HCT116 (cell line): ENCODE measurements at places on chromosomes 1 and 21.
A peak's percentile ranks its signal among the peaks of the same experiment; 100 is the strongest.

DNA sequence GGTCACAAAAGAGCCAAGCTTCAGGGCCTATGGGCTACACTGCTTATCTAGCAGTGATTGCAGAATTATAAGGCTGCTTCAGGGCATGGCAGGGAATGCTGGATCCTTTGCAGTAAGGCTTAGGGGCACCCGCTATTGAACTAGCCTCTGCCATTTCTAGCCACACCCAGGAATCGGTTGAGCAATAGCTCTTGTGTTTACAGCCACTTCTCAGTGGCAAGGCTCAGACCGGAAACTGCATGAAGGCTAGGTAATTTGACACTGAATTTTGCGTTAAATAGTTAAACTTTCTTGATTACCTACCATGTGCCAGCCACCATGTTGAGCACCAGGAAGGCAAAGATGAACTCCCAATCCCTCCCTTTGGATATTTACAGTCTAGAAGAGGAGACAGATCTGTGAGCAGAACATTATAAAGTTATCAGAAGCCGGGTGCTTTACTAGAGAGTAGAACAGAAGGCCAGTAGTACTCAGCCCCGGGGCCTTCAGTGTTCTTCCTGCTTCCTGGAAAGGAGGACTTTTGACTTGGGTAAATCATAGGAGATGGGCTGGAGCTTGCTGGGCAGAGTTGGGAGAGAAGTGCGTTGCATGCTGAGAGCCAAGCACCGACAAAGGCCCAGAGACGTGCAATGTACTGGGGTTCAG is 98.6 kb upstream of the LPGAT1 start:
- no peak for DNase-seq

DNA sequence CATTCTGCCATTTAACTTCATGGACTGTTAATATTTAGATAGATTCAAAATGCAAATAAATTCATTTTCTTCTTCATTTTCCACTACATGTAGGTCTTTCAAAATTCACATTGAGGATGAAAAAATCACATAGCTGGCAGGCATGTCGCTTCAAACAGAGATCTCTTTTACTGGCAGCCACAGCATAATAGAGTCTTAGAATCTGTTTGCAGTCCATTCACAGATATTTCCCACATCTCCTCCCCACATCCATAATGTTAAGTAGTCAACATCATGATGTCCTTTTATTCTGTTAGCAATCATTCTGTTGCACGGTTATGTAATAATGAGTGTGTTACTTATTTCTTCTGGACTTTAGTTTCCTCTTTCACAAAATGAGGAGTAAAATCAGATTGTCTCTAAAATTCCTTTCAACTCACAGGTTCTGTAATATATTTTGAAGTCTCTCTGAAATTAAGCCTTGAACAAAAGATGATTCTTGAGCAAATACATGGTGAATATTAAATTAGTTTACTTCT is 257.5 kb upstream of the SNX7 start:
- DNase-seq = no peak

- DNase-seq = no peak
Measured at GRCh38 chr1:207990876-207991582, 80.1 kb upstream of the CD34 start.

DNA sequence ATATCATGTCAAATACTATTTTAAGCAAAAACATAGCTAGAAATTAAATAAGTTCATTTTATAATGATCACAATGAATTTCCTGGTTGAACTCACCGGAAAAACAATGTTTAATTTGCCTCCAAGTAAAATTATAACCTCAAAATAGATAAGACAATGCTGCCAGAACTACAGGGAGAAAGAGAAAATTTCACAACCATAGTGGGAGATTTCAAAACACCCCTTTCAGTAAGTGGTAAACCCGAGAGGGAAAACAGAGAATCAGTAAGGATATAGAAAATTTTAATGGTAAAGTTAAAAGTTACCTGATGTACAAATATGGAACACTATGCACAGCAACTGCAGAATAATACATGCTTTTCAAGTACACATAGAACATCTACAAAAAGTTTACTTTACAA is 43.2 kb upstream of the PLA2G4A start:
- no peak for DNase-seq

DNA sequence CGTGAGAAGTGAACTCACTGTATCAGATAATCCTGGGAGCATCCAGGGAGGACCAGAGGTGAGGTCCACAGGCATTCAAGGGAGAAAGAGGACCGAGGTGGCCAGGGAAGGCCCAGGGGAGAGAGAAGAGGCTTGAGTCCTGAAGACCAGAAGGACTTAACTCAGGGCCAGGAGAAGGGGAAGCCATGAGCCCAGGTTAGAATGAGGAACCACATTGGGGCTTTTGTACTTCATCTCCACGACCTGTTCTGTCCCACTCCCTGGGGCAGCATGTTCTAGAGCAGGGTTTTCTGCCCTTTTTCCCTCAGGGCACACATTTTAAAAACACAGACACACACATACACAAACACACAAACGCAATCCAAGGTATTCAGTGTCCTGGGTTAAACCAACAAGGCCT is 8.4 kb downstream of the LGR6 start:
- no peak for DNase-seq

DNA sequence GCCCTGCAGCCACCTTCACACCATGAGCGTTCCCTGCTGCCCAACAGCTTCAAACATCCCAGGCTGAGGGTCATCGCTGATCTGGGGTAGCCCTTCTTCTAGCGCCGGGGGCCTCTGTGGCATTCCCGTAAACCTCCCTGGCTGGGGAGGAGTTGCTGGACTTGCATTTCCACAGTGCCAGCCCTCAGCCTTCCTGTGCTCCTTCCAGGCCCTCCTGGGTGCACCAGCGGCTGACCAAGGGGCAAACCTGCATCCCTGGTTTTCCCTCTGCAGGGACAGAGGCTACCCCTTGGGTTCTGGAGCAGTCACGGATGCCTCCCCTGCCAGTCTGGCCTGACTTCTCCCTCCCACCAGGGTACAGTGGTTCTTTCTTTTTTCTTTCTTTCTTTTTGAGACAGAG is 218.7 kb upstream of the TMEM51 start:
- DNase-seq = no peak

- no peak for DNase-seq
Measured at GRCh38 chr1:25651824-25652741, 35.5 kb downstream of the MAN1C1 start.

DNA sequence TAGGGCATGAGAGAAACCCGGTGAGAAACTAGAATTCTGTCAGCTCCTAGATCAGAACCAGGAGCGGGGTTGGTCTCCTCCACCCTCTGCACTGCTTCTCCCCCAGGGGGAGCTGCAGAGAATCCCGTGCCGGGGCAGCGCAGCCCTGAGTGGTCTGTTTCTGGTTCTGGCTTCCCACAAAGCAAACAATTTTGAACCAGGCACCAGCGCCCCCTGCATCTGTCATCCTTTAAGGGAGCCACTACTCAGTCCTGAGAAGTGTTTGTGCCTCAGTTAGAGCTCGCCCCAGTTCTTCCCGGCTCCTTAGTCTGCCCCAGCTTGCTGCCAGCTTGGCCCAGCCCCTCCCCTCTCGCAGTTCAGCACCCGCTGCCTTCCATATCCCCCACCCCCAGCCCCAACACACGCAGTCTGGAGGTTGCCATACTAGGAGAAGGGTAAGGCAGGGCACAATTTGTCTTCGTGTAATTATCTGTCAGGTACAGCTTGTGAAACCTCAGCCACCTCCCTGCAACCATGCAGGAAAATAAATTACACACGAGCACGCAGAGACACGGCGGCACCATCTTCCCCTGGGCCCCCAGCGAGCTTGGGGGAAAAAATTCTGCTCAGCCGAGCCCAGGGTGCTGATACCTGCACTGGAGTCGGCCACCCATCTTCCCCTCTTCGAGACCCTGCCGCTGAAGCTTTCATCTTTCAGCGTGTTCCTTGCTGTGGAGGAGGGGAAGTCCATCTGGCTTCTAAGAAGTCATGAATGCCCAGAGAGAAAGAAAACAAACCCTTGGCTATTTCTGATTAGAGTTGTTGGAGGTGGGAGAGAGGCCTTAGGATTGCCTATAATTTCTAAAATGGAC is 62.6 kb upstream of the CD1D start:
- peak; percentile 32 for DNase-seq

DNA sequence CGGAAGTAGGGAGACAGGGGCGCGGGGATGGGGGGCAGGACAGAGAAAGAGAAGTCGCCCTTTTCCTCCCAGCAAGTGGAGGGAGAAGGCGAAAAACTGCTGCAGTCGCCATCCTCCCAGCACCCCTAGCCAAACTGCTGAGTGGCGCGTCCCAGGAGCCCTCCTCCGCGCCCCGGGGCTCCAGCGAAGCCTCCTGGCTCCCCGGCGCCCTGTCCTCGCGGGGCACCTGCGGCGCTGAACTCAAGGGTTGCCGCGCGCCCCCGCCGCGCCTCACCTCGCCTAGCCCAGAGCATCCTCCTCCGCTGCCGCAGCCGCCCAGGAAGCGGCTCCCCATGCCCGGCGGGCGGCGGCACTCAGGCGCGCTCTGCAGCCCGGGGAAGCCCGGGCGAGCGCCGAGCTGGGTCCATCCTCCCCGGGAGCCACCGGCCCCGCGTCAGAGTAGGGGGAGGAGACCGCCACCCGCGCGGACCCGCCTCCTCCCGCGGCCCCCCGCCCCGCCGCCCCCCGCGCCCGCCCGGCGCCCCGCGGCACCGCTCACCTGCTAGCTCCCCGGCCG is at the start of gene DAB1:
DAB1 (minus strand) TSS at position 405 of the 556 bp plus-strand sequence. CDS start 133,030 bp downstream, outside the sequence.
- no peak for DNase-seq

GRCh38 chr21:44925378-44925755 is 4.7 kb upstream of the ITGB2 start:
- no peak for DNase-seq

DNA sequence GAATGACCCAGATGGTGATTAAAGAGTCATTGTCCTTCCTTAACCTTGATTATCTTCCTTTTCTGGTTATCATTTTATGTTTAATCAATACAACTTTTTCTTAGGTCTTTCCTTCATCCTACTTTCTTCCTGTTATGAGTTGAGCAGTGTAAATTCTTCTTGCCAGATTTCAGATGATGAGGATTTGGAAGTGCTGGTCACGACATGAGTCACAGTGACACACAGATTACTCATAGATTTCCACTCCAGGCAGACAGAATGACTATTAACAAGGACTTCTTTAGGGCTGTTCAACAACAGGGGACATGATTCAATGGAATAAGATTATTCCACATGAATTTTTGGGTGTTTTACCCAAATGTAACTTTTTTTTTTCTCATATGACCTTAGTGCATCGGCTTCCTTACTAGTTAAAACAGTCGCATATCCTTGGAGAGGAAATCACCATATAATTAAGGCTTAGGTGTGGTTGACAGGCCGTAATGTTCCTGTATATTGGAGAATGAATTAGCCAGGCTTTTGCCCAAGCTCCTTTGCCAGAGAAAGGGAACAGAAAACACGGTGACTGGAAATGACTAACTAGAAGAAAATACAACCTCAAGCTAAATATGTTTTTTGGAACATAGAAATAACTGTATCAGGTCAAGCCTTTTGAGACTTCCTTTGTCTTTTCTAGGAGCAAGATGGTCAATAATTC is 44.2 kb downstream of the PRRX1 start:
- DNase-seq = peak; percentile 98

DNA sequence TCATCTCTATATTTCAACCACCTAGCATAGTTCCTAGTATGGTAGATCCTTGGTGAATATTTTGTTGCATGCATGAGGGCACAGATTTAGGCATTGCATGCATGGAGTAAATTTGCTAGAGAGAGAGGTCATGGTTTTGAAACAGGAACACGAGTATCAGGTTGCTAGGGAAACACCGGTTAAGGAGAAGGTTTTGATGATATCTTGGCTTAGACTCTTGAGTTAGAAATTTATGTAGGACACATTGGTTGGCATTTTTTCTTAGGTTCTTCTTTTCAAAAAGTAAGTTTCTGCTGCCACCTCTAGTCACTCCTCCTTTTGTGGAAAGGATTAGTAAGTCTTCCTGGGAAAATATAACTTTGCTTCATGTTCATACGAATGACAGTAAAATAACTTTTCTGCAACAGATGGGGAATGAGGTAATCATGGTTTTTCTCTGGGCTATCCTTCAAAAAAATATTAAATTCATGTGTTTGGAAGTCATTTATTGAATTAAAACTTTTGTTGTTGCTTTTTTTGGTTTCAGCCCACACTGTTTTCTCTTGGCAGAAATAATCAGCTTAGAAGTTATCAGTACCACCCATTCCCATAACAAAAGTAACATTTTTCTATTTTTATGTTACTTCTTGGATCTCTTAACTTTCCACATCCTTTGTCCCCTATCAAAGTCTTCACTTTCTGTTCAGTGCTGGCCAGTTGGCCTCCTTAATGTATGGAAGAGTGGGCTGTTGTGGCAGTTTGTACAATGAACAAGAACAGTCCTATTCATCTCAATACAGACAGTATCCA is 97.3 kb downstream of the PLA2G4A start:
- DNase-seq = no peak

DNA sequence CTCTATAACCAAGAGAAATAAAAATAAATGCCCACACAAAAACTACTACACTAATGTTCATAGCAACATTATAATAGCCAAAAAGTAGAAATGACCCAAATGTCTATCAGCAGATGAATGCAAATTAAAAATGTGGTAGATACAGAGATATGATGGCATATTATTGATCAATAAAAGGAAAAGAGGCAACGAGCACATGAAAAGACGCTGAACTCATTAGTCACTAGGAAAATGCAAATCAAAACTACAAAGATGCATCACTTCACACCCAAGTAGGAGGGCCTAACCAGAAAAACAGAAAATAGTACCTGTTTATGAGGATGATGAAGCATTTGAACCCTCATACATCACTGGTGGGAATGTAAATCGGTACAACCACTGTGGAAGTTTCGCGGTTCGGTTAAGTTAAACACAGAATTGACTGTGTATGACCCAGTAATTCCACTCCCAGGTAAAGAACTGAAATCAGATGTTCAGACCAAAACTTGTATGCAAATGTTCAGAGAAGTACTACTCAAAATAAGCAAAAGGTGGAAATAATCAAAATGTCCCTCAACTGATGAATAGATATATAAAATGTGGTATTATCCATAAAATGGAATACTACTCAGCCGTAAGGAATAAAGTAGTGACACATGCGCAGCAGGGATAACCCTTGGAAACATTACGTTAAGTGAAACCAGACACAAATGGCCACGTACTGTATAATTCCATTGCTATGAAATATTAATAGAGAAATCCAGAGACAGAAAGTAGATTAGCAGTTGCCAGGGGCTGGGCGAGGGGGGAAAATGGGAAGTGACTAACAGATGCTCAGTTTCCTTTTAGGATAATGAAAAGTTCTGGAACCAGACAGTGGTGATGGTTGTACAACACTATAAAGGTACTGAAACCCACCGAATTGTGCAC is 3.1 kb downstream of the USP48 start:
- DNase-seq = no peak

DNA sequence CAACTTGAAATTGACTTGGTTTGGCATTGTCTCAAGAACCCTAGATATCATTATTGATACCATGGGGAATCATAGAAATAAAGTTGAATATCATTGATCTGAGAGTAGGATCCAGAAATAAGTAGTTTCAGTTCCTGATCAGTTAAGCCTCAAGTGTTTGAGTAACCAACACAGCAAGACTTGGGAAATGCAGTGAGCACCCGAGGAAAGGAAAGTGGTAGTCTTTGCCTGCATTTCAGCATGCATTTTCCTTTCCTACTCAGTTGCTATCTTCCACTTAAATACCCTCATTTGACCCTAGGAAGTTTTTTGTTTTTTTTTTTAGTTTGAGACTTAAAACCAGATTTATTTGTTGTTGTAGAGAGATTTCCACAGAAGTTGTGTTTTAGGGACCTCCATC is 18.9 kb downstream of the CLEC20A start:
- DNase-seq = no peak

- no peak for DNase-seq
Measured at GRCh38 chr1:169680377-169681019, 30.9 kb downstream of the SELL start.

- no peak for DNase-seq
Measured at GRCh38 chr1:201501144-201501543, 5.8 kb downstream of the CSRP1 start.
